Right cardiac atrium (tissue), 5 donors: ENCODE measurements at places on chromosomes 7 and 10. TPM values are rescaled to one million over a fixed set of nuclear protein-coding genes. Genes with fewer than 3 reads are reported as not detected.

- no peak for DNase-seq
Observed at GRCh38 chr10:6002809-6003510, 25.6 kb upstream of the IL15RA start.

The SFTPD gene
- 0.36 TPM for total RNA-seq

DNA sequence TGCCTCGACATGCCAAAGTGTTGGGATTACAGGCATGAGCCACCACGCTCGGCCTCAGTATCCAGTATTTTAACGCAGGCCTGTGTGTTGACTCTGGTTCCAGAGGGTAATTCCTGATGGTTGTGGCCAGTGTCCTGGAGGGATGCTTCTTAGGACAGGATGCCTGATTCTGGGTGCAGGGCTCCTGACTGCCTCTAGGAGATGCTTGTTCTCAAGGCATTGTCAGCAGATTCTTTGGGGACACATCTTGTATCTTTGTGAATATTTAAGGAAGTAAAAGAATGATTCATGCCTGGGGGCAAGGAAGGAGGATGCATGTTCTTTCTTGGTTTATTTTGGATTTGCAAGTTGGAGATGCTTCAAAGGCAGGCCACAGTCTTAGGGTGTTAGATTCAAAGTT, 2.2 kb downstream of the ZDHHC4 start:
- no peak for DNase-seq

The SEMA3D gene
- 1.3 TPM for total RNA-seq

DNA sequence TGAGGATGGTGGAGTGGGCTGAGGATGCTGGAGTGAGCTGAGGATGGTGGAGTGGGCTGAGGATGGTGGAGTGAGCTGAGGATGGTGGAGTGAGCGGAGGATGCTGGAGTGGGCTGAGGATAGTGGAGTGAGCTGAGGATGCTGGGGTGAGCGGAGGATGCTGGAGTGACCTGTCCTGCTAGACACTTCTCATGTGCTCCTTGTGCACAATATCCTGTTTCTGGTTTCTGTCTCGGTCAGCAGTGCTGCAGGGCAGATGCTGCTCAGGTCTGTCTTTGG, 29.2 kb downstream of the ANXA8 start:
- DNase-seq, result no peak

The ZNF853 gene
- total RNA-seq, result 18.8 TPM

DNA sequence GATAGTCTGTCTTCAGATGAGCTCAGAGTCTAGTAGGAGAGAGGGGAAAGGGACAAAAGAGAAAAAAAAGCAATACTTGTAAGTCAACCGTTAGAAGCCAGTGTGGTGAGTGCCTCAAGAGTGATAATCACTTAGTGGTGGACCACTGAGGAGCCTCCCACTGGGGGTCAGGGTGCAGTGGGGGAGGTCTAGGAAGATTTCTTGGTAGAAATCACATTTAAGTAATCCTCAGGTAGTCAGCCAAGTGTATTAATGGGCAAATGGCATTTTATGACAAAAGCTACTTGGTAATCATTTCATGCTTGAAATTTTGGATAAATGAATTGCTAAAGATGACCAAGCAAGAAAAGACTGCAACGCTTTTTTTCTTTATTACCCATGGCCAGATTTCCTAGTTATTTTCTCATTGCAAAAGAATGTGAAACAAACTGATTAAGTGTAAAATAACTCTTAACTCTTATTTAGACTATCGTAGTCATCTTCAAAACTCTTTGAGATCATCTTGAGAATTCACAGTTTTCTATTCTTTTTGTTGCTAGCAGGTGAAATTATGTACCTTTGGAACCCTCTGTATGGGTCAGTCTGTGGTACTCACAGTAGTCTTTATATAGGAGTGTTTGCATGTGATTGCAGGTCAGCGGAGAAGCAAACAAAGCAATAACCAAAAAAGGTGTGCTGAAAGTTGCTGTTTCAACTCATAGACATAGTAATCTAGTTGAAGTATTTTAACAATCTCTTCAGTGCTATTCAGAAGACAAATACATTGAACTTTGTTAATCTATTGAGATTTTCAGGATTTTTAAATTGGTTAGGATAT, 63.9 kb downstream of the PPP1R9A start:
- no peak for DNase-seq

- no peak for DNase-seq
Observed at GRCh38 chr10:93873420-93874115, 20.2 kb upstream of the SLC35G1 start.

- no peak for DNase-seq
Observed at GRCh38 chr10:113643183-113643582, 20.7 kb downstream of the NRAP start.

- peak; percentile 64 for DNase-seq
Observed at GRCh38 chr10:75470901-75471300, 39.5 kb downstream of the LRMDA start.

DNA sequence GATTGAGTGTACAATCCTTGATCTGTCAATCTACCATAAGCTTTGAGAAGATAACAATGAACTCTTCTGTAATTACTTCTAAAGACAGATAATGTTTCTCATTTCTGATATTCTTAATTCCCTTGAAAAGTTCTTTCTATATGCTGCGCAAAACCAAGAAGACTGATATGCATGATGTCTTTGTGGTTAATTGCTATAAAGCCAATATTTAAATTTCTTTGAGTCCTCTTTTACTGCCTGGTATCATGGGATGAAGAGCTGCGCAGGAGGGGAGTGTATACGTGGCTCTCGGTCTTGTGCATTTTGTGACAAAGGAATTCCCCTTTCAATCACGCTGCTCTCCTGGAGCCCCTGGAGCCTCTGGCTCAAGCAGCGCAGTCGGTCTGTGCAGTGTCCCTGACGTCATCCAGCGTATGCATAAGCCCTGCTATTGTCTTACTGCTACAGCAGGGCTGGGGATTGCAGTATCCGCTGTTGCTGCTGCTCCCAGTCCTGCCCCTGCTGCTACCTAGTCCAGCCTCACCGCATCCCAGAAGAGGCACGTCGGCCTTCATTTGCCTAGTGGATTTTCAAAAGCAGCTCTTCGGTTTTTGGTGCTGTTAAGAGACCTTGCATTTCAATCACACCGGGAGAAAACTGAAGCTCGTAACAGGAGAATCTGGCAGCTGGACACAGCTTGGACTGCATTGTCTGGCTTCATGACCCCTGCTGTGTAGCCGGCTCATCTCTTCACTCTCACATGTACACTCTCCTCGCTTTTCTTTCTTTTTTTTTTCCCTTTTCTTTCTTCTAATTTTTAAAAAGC, 66.7 kb downstream of the ST7 start:
- DNase-seq, result peak; percentile 72

The CPA4 gene
- total RNA-seq, result 0.34 TPM

DNA sequence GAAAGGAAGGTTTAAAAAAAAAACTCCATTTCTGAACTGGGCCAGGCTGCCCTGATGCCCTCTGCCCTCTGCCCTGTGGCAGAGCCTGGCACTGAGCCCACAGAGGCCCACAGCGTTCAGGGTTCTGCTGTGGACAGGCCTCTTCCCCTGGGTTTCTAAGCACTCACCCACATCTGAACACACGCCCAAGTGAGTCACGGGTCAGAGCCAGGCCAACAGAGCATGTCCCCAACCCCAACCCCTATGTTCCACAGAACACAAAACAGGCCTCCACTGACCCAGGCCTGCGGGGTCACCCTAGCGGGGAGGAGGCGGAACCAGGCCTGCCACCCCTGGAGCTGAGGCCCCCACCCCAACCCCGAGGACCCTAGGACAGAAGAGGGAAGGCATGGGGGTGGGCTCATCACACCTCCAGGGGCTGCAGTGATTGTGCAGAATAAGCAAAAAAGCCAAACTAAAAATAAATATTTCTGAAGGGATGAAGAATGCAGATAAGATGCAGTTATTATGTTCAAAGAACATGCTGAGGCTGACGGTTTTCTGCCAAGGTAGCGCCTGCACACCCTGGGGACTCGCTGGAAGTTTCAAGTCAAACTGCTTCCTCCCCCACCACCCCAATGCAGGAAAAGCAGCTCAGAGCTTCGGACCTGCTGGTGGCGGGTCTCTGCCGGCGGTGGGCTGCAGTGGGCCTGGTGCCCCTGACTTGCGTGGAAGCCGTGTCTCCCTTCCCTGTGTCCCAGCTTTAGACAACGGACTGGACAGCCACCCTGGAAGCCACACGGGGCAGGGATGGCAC, 5.4 kb downstream of the WDR86 start:
- peak; percentile 73 for DNase-seq
